ENCODE measurements at places on chromosomes 12 and 14.

DNA sequence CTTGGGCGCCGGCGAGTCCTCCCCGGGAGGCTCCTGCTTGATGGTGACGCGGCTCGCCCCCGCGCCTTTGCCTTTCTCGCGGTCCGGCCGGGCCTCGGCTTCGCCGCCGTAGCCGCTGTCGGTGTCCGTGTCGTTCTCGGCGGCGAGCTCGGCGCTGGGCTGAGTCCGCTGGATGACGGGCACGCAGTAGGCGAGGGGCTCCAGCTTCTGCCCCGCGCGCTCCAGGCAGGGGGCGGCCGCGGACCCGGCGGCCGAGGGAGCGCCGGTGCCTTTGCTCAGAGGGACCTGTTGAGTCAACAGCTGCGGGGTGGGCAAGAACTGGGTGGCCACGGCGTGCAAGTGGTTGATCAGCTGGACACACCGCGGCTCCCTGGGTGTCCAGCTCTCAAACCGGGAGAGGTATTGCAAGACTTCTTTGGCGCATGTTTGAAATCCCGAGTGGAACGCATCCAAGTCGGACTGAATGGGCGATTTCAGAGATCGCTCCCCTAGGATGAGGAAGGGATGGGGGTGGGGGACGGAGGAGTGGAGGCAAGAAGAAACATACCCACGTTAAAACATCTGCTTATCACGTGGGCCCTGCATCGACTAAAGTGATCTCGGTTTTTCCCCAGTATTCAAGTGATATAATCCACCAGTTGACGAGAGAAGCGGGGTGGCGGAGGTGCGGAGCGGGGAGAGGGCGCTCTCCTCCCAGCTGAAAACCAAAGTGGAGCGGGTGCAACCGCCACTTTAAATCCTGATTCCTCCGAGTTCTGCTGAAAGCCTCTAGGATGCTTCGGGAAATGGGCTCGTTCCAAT is 2.0 kb downstream of the BHLHE41 start:
- peak; percentile 86 for DNase-seq

DNA sequence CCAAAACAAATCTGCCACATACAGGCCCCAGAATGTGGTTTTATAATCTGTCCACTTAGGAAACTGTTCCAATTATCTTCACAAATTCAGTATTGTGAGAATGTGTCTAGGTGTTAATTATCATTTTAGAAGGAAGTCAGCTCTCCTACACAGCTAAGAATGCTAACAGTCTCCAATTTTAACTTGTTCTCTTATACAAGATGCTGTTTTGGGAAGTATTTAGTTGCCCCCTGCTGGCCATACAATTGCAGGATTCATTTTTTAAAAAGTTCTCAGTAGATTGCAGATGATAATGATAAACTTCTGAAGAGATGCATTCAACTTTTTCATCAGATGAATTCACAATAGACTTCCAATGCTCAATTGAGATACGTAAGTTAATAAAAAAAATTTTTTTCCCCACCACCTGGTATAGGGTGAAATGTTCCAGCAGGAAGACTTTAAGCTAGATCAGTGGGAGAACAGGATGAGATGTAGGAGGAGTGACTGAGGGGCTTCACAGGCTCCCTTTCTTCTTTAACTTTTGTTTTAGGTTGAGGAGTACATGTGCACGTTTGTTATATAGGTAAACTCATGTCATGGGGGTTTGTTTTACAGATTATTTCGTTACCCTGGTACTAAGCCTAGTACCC is 27.3 kb upstream of the OSBPL8 start:
- peak; percentile 85 for DNase-seq

DNA sequence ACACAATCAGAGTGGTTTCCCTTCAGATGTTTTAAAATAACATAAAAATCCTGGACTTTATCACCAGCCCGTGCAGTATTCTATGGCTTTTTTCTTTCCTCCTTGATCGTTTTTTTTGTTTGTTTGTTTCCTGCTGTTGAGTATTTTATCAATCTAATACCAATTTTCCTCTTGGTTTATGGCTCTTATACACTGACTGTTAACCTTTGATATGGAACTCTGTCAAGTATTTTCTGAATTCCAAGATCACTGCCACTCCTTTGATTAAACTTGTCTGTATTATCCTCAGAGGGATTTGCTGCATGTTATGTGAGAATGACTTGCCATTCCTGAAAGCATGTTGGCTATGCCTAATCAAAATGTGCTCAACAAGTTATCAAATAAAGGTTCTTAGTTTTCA is 88.4 kb downstream of the PELI2 start:
- DNase-seq, result no peak

- peak; percentile 88 for DNase-seq
These were observed 518.7 kb downstream of the TMEM121 start for GRCh38 chr14:106044949-106045596.

- no peak for DNase-seq
These were observed 14.0 kb downstream of the NPC2 start for GRCh38 chr14:74478996-74479635.

DNA sequence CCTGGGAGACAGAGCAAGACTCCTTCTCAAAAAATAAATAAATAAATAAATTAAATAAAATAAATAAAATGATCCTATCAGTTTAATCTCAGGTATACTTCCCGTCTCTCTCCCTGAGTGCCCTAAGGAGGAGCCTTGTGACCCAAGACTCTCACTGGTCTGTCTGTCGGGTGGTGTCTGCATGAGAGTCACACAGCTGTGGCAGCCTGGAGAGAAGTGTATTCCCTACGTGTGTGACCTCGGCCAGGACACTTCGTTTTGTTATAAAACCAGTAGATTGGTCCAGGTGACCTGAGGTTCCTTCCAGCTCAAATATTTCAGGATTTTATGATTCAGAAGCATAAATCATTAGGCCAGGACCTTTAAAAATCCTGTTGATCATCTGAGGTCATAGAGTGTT is 4.8 kb downstream of the SYNE3 start:
- DNase-seq, result no peak

DNA sequence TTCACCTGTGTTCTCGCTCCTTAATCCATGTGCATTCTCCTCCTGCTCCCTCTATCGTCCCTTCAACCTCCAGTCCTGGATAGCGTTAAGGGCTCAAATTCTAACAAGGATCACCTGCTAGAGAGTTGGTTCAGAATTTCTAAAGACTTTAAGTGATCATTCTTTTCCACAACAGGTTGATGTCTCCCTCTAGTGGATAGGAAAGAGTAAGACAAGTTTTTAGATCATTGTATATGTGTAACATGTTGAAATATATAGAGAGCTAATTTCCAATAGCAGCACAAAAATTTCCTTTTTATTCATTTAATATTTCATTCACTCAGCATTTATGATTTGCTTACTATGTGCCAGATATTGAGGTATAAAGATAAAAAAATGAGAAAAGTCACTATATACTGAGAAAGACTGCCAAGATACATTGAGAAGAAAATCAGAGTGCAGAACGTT is 9.3 kb upstream of the ESR2 start:
- DNase-seq, result peak; percentile 58

- no peak for DNase-seq
These were observed 5.7 kb upstream of the LRR1 start for GRCh38 chr14:49593016-49593415.

- DNase-seq, result no peak
These were observed 40.4 kb downstream of the P2RX4 start for GRCh38 chr12:121250359-121250758.

DNA sequence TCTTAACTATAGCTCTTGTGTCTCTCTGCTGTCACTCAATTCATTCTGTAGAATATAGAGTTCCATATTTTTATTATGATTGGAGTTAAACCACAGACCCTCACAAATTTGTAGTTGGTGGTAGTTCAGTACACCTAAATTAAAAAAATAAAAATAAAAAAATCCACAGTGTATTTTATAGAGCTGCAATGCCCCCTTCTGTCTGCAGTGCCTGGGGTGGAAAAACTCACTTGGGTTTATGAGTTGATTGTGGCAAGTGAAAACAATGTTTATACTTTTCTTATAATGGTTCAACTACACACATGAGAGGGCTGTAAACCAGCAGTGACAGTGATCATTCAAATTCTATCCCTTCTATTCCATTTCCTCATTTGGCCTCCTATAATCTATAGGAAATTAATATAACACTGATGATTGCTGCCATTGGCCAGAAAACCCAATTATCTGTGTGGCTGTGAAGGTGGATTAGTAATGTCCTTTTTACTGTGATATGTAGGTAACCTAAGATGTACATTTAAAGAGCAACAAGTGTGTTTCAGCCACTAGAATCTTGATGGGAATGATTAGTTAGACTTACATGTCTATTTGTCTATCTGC is 166.9 kb upstream of the LRIG3 start:
- no peak for DNase-seq

- no peak for DNase-seq
These were observed 65.9 kb upstream of the OTOGL start for GRCh38 chr12:80033448-80033847.

GRCh38 chr12:125283521-125283920 is 218.3 kb downstream of the AACS start:
- DNase-seq, result no peak

GRCh38 chr12:30440826-30441602 is 254.7 kb downstream of the IPO8 start:
- DNase-seq, result peak; percentile 34

GRCh38 chr14:61889914-61890351 is 127.7 kb downstream of the SNAPC1 start:
- DNase-seq, result peak; percentile 24

DNA sequence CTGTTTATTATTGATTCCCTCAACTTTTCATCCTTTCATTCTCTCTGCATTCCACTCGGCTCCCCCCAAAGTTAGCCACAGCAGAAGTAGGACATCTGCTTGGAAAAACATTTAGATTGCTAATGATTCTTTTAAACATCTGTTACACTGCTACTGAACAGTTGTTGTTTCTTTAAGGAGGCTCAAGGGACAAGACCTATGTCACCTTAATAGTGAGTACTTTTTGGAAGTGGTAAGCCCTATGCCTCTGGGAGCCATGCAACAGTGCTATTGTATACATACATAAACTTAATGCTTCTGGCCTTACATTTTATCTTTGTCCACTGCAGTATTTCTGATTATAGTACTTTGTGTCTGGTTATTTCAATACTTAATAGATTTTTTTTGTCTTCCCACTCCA is 628.2 kb upstream of the FOXG1 start:
- DNase-seq, result no peak

DNA sequence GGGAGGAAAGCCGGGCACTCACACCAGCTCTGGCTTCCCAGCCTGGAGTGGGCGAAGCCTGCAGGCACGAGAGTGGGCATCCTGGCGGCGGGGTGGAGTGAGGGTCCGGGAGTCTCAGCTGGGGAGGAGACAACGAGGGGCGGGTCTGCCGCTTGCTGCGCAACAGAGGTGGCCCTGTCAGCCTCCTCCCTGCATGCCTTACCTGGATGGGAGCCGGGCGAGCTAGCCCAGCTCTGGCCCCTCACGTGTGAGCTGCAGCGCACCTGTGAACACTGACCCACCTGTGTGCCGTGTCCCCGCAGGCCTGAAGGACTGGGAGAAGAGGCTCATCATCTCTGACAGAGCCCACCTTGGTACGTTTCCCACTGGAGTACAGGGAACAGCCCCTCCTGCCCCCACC is 13.9 kb upstream of the SIVA1 start:
- no peak for DNase-seq

GRCh38 chr12:93234641-93235040 is 143.1 kb upstream of the NUDT4 start:
- no peak for DNase-seq

Measured in NB4 (cell line).